ENCODE measurements at places on chromosomes 12 and 14. TPM values are rescaled to one million over a fixed set of nuclear protein-coding genes. Genes with fewer than 3 reads are reported as not detected.

GRCh38 chr14:104184506-104184905 is 46.1 kb downstream of the KIF26A start:
- H3K27ac ChIP-seq, result no peak overlapping the region
- H3K27me3 ChIP-seq, result no peaks in the 10 kb centered on the region
- H3K36me3 ChIP-seq, result no peaks in the 10 kb centered on the region

DNA sequence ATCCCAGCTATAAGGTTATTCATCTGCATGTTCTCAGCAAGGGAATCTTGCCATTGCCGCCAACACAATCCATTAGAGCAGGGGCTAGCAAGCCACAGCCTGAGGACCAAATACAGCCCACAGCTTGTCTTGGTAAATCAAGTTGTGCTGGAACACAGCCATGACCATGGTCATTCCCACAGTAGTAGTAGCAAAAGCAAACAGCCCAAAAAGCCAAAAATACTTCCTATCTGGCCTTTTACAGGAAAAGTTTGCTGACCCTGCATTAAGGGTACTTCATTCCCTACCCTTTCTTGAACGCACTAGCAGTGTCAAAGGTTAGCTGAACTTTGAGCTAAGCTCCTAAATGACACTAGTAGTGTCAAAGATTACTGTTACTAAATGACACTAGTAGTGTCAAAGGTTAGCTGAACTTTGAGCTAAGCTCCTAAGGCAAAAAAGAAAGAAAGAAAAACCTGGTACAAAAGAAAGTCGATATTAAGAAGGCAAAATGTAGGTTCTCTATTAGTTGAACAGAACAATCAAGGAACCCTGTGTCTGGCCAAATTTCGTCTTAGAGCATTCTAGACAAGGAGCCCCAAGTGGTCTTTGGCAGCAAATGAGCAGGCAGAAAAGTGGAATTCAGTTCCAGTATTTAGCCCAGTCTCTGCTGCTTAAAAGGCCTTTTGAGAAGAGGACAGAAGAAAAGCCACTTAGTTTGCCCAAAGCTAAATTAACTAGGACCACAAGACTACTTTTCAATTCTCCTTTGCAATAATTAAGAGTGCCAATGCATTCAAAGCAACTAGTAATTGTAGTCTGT is 67.7 kb downstream of the NT5DC3 start:
- H3K4me3 ChIP-seq, result no peak overlapping the region
- DNase-seq, result no peak
- no peaks in the 10 kb centered on the region for H3K36me3 ChIP-seq
- H3K27me3 ChIP-seq, result no peaks in the 10 kb centered on the region

- H3K27me3 ChIP-seq, result no peaks in the 10 kb centered on the region
- H3K36me3 ChIP-seq, result no peaks in the 10 kb centered on the region
- H3K27ac ChIP-seq, result no peak overlapping the region
- peak; percentile 61 for DNase-seq
These were observed 27.7 kb upstream of the JDP2 start for GRCh38 chr14:75399843-75400775.

Gene CCDC175
- total RNA-seq, result not detected

GRCh38 chr14:49294621-49295148 is 291.5 kb downstream of the RPS29 start:
- peaks cover 2% of the 10 kb centered on the region for H3K27me3 ChIP-seq
- H3K36me3 ChIP-seq, result no peaks in the 10 kb centered on the region
- no peaks in the 10 kb centered on the region for H3K4me1 ChIP-seq
- H3K4me3 ChIP-seq, result no peak overlapping the region

Gene PTCSC3
- not detected for total RNA-seq

DNA sequence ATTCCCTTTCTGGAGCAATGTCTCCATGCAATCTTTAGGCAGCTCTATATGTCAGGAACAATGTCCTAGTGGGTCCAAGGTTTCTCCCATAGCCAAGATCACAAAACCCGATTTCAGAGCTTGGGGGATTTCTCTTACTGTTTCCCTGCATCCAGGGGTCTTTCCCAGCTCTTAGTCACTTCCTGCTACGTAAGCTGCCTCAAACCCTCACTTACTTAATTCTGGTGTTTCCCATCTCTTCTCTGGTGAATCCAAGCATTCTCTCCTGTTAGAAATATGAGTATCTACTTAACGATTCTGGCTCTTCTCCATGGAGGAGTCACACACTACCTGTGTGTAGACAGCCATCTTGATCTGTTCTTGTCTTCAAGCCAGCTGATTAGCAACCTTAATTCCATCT is 80.0 kb downstream of the IFNG-AS1 start:
- H3K27me3 ChIP-seq, result no peaks in the 10 kb centered on the region
- H3K27ac ChIP-seq, result no peak overlapping the region
- no peak overlapping the region for H3K4me3 ChIP-seq
- no peak for DNase-seq
- no peaks in the 10 kb centered on the region for H3K36me3 ChIP-seq
- H3K4me1 ChIP-seq, result no peaks in the 10 kb centered on the region

DNA sequence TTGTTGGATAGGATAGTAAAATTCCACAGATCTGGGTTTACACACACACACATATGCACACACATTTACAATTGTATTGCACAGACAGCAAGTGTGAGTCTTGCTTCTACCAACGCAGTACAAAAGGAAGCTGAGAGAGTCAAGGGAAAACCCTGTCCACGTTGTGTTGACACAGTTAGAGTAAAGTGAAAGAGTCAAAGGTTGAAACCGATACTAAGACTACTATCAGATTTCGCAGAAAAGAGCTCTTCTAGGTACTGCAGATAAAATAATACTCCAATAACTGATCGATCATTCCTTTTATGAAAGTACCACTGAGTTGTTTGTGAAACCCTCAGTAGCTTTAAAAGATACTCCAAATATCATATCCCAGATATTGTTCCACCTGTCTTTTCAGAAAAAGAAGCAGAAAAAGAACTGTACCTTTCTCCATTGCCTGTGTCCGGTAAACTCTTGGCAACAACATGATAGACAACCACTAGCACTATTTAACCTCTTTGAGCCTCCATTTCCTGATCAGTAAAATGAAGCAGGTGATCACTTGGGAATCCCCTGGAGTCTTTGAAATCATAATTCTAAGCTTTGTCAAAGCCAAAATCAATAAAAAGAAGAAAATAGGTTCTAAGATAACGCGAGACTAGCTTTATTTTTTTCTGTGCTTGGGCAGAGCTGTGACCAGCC is 224.6 kb upstream of the FOXN3 start:
- no peak overlapping the region for H3K4me3 ChIP-seq
- H3K27me3 ChIP-seq, result no peaks in the 10 kb centered on the region
- no peaks in the 10 kb centered on the region for H3K36me3 ChIP-seq

Gene JAG2
- total RNA-seq, result 30.7 TPM

GRCh38 chr12:104353012-104353981 is 49.8 kb downstream of the EID3 start:
- DNase-seq, result no peak
- H3K27ac ChIP-seq, result no peak overlapping the region
- no peaks in the 10 kb centered on the region for H3K27me3 ChIP-seq
- peaks cover 7% of the 10 kb centered on the region for H3K36me3 ChIP-seq
- H3K4me3 ChIP-seq, result no peak overlapping the region

DNA sequence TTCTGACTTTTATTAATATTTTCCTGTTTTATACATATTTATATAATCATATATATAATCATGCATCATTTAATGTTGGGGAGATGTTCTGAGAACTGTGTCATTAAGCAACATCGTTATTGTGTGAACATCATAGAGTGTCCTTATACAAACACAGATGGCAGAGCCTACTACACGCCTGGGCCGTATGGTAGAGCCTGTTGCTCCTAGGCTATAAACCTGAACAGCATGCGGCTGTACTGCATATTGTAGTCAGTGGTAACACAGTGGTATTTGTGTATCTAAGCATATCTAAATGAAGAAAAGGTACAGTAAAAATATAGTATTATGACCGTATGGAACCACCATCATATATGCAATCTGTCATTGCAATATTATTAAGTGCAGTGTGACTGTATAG is 44.7 kb upstream of the BCL7A start:
- no peak for DNase-seq
- no peaks in the 10 kb centered on the region for H3K36me3 ChIP-seq
- no peaks in the 10 kb centered on the region for H3K27me3 ChIP-seq
- no peak overlapping the region for H3K27ac ChIP-seq
- H3K4me3 ChIP-seq, result no peak overlapping the region

GRCh38 chr14:73726025-73726961 is 12.1 kb upstream of the PNMA1 start:
- no peaks in the 10 kb centered on the region for H3K27me3 ChIP-seq
- peak; percentile 61 for DNase-seq
- H3K27ac ChIP-seq, result no peak overlapping the region
- H3K4me1 ChIP-seq, result peaks cover 8% of the 10 kb centered on the region
- no peak overlapping the region for H3K4me3 ChIP-seq

Gene B4GALNT3
- 39.2 TPM for total RNA-seq

- peak overlapping the region; percentile 77 for H3K27ac ChIP-seq
- no peaks in the 10 kb centered on the region for H3K27me3 ChIP-seq
- peaks cover 66% of the 10 kb centered on the region for H3K36me3 ChIP-seq
- DNase-seq, result no peak
- H3K4me3 ChIP-seq, result no peak overlapping the region
These were observed 54.1 kb upstream of the YARS2 start for GRCh38 chr12:32809846-32810245.

DNA sequence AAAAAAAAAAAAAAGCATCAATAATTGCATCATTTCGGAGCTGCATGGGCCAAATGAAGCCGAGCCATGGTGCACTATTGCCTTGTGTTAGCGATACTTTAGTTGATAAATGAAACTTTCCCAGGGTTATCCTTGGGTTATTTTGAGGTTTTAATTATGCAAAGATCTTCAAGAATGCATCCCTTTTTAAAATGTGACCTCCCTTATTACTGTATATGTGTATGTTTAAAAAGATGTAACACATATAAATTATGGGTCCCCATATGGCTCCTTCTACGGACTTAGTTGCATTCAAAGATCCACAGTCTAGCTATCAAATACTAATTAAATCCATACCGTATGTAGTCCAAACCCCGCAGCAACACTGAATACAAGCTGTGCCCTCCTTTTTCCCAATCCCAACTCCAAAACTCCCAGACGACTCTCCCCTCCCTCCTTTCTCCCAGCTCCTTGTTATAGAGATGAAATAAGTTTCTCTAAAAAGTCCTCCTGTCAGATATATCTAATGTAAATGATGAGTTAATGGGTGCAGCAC is 129.3 kb upstream of the MAP1LC3B2 start:
- no peaks in the 10 kb centered on the region for H3K27me3 ChIP-seq
- H3K36me3 ChIP-seq, result no peaks in the 10 kb centered on the region
- H3K27ac ChIP-seq, result no peak overlapping the region

DNA sequence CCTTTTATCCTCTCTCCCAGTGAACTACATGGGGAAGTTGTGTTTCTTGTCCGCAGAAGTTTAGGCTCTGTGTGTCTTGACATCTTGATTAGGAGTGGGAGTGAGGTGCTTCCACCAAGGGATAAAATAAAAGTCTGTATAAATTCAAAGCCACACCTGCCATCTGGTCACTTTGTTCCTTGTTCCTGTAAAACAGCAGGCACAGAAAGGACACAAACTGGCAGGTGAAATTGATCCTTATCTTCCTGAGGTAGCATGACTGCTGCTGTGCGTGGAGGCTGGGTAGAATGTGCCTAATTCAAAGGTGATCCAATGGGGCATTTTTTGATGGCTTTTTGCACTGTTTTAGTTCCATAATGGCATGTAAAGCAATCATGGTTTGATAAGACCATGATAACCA is 104.3 kb upstream of the KITLG start:
- H3K4me1 ChIP-seq, result no peaks in the 10 kb centered on the region
- no peaks in the 10 kb centered on the region for H3K36me3 ChIP-seq
- H3K4me3 ChIP-seq, result no peak overlapping the region
- H3K27me3 ChIP-seq, result no peaks in the 10 kb centered on the region
- DNase-seq, result no peak
- no peak overlapping the region for H3K27ac ChIP-seq

DNA sequence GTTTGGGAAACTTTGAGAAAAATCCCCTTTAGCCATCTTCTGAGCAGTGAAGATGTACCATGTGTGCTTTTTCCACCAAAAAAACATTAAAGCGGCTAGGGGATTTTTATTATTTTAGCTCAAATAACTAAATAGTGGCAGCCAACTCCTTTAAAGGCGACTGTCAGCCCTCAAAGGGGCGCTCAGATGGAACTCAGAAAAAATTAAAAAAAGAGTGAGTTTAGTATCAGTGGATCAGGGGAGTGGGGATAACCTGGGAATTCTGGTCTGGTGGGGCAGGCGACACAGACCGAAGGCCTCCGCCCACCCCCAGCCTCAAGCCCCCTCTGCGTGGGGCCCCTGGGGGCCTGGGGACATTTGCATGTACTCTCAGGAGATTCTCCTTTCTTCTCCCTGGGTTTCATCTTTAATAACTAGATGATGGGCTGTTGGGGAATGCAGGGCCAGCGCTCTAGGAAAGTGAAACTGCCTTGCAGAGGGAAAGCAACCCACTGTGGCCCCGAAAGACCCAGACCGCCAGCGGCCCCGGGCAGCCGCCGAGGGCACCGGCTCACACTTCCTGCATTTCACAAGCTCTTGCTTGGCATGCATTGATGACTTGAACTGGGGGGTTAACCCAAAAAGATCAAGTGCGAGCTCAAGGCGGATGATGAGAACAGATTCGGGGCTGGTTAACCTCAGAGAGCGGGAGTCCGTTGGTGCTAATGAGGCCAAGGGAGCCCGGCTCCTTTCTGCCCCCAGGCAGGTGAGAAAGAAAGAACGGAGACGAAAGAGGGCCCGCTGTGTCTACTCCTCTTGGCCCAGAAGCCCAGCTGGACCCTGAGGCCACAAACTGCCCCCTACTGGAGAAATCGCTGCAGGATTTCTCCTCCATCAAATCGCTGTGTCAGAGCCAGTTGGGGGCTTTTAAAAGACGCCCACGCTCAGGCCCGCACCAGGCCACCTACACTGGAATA is 7.3 kb upstream of the BATF start:
- no peaks in the 10 kb centered on the region for H3K4me1 ChIP-seq
- no peaks in the 10 kb centered on the region for H3K27me3 ChIP-seq
- no peak overlapping the region for H3K4me3 ChIP-seq
- peak; percentile 31 for DNase-seq
- no peaks in the 10 kb centered on the region for H3K36me3 ChIP-seq

DNA sequence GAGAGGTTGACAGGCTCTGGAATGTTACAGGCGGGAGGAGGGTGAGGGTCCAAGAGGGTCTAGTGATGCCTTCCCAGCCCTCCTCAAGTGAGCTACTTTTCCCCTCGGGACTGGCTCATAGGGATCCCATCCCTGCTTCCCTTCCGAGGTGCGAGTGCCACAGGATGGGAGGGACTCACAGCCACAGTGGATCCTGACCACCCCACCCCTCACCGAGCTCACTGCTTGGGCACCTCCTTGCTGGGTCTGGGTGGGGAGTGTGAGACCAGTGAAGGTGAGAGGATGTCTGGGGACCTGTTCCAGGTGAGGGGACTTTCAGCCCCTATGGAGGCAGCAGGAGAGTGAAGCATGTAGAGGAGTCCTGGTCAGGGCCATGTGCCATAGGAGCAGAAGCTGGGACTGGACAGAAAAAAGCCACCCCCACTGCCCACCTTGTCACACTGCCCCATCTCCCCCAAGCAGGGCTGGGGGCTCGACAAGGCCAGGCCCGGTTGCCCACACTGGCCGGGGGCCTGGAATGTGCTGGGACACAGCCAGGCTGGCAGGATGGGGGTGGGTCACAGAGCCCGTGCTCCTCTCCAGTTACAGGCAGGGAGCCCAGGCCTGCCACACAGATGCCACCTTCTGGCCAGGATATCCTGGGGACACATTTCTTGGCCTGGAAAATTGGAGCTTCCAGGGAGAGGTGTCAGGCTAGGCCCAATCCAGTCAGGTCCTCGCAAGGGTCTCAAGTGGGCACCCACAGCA is 1.7 kb upstream of the TNS2 start:
- no peak overlapping the region for H3K4me3 ChIP-seq
- H3K36me3 ChIP-seq, result no peaks in the 10 kb centered on the region
- peak overlapping the region; percentile 97 for H3K27ac ChIP-seq
- DNase-seq, result no peak
- H3K4me1 ChIP-seq, result peaks cover 25% of the 10 kb centered on the region
- H3K27me3 ChIP-seq, result no peaks in the 10 kb centered on the region

Gene KLHL33
- 0.18 TPM for total RNA-seq

Data from cardiac muscle cell (in vitro differentiated cells and primary cell).